Activated gamma-delta T cell treated with Interleukin-2 at 50 U/mL for 16 hours (primary cell): ENCODE measurements at places on chromosomes 13 and 19.

DNA sequence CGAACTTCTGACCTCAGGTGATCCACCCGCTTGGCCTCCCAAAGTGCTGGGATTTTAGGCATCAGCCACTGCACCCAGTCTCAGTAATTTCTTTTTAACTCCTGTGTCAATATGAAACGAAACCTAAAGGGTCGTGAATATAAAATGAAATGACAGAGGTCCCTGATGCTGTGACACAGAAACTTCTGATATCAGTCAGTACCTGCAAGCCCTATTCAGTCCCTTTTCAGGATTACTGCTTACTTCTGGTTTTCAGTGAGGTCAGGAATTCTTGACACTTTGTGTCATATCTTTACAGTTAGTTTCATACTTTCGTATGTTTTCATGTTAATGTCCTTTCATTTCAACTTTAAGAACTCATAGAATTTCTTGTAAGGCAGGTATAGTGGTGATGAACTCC, 58.7 kb downstream of the RNF17 start:
- no peak for DNase-seq

DNA sequence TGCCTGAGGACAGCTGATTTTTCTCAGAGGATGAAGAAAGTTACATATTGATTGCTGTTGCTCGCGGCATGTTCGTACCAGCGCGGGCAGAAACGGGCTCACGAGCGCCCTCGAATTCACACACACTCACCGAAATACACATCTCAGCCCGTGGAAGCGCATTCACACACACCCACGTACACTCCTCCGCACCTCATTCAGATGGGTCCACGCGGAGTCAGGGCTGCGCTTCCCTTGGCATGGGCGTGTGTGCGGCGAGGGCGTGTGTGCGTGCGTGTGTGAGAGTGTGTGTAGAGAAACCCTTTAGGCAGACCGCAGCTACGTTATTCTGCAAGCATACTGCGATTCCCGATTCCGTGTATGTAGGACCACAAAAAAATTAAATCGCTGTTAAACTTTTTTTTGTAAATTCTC, 2.1 kb upstream of the PCDH17 start:
- DNase-seq = no peak

DNA sequence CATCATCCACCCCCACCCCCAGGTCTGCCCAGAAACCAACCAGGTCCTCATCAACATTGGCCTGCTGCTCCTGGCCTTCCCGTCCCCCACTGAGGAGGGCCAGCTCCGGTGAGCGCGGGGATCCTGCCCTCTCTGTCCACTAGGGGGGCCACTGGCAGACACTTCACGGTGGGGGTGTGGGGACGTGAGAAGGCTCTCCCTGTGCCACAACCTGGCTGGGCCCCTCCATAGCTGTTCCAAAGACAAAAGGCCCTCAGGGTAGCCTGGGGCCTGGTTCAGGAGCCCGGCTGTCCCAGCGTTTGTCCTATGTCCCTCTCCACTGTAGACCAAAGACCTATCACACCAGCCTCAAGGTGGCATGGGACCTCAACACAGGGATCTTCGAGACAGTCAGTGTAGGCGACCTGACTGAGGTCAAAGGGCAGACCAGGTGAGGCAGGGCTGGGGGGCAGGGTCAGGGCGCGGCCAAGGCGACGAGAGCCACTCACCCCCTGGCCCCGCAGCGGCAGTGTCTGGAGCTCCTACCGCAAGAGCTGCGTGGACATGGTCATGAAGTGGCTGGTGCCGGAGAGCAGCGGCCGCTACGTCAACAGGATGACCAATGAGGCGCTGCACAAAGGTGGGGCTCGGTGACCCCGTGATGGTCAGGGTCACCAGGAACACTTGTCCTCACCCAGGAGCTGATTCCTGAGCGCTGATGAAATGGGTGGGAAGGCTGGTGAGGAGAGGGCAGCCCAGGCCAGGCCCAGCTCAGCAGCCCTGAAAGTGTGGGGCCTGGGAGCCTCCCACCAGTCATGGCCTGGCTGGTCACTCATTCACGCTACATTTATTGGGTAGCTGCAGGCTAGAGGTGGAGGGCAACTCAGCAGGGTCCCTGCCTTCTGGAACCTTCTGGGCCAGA, 7.9 kb downstream of the DCAF15 start:
- no peak for DNase-seq

GRCh38 chr13:26557051-26557392, 461 bp upstream of the WASF3 start:
- no peak for DNase-seq

DNA sequence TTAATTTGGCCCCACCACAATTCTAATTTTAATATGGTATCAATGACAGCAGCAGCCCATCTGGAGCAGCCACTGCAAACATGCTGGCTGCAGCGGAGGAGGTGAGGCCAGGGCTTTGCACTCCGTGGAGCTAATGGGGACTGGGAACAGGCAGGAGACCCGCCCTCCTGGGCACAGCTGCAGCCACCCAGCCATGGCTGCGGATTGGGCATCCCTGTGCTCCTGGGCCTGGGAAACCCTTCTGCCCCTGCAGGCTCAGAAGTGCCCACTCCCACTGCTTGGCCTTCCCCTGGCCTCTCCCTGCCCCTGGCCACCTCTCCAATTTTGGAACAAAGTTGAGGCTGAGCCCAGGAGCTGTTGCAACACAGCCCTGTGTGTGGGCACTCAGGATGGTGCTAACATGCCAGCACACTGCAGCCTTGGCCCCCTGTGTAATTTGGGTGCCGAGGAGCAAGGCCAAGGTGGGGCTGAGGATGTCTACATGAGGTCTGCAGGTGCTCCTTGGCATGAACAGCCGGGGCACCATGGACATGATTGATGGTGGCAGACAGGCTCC, 123.6 kb downstream of the PCDH9 start:
- DNase-seq = no peak

GRCh38 chr13:106129273-106129672, 406.2 kb downstream of the EFNB2 start:
- no peak for DNase-seq

DNA sequence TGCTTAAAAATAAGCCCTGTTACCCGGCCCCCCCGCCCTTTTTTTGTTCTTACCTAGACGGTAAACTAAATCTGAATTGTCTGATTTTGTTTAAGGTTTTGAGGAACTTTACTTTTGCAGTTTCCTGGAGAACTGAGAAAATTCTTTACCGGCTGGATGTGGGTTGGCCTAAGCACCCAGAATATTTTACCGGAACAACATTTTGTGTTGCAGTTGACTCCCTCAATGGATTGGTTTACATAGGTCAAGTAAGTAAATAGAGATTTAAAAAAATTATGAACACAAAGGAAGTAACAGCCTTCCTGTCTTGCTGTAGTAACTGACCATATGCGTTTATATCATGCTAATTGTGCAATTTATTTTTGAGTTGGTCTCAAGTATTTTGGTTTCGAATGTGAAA, 785 bp downstream of the NHLRC3 start:
- no peak for DNase-seq
